Nephron progenitor cell (in vitro differentiated cells): ENCODE measurements at places on chromosomes 7 and 10.
A peak's percentile ranks its signal among the peaks of the same experiment; 100 is the strongest.

- H3K27me3 ChIP-seq: peaks cover 11% of the 10 kb centered on the region
- no peak for DNase-seq
These were observed 90.2 kb upstream of the GNA12 start for GRCh38 chr7:2934211-2934731.

DNA sequence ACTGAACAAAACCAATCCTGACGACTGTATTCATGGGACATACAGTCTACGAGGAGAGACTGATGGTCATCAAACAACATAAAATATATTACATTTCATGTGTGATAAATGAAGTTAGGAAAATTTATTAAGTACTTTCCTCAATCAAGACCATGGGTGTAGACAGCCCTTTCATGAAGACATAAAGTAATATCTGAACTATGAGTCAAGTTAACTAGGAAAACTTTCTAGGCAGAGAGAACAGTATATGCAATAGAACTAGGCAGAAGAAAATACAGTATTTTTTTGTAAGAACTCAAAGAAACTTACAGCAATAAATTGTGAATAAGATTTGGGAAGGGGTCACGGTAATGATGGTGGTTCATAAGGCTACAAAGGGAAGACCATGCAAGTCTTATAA lies 112.8 kb downstream of the JMJD1C start:
- peaks cover 57% of the 10 kb centered on the region for H3K36me3 ChIP-seq
- H3K27me3 ChIP-seq: no peaks in the 10 kb centered on the region
- no peaks in the 10 kb centered on the region for H3K4me1 ChIP-seq

- no peak overlapping the region for H3K4me3 ChIP-seq
- H3K27me3 ChIP-seq: peaks cover 3% of the 10 kb centered on the region
- H3K27ac ChIP-seq: peak overlapping the region; percentile 91
- DNase-seq: no peak
These were observed 111.5 kb downstream of the CCNY start for GRCh38 chr10:35447693-35448407.

DNA sequence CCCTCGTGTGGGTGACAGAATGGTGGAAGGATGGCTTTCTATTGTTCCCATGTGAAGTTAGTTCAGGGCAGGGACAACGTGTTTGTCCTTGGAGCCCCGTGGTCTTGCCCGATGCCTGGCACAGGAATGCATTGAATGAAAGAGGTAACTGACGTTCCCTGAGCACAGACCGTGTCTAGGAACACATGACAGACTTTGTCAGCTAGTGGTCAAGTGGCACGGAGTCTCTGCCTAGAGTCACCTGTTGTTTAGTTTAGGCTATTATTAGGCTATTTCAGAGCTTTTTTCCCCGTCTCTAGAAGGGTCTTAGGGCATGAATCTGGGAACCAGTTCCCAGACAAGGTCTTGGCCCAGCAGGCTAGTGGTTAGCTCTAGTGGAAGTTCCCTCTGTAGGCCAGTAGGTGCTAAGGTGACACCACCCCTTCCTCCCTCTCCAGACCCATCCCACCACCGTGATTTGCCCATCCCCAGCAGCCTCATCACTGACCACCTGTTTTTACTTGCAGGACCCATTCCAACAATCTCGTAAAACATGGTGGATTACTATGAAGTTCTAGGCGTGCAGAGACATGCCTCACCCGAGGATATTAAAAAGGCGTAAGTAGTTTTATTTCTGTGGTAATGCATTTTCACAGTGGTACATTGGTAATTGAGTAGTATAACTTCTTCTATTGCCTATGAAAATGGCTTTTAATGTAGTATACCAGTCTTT lies 21.4 kb downstream of the DNAJB6 start:
- no peaks in the 10 kb centered on the region for H3K27me3 ChIP-seq
- DNase-seq: no peak
- no peak overlapping the region for H3K4me3 ChIP-seq
- H3K27ac ChIP-seq: peak overlapping the region; percentile 81
- peaks cover 63% of the 10 kb centered on the region for H3K4me1 ChIP-seq

GRCh38 chr10:132671228-132672154 lies 114.5 kb downstream of the NKX6-2 start:
- H3K36me3 ChIP-seq: peaks cover 22% of the 10 kb centered on the region
- no peak overlapping the region for H3K4me3 ChIP-seq
- DNase-seq: no peak

DNA sequence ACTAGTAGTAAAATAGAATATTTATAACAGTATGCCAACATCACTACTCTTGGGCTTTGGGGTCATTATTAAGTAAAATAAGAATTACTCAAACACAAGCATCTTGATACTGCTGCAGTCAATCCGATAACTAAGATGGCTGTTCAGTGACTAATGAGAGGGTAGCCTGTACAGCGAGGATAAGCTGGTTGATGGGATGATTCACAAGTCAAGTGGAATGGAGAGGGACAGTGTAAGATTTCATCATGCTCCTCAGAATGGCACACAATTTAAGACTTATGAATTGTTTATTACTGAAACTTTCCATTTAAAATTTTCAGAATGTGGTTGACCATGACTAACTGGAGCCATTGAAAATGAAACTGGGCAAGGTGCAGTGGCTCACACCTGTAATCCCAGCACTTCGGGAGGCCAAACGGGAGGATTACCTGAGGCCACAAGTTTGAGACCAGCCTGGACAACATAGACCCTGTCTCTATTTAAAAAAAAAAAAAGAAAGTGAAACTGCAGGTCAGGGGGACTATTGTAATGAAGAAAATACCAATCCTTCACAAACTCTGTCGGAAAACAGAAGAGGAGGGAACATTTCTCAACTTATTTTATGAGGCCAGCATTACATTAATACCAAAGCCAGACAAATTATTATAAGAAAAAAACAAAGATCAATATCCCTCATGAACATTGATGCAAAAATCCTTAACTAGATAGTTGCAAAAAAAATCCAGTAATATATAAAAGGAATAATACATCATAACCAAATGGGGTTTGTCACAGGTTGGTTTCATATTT lies 11.2 kb downstream of the AVL9 start:
- H3K27me3 ChIP-seq: no peaks in the 10 kb centered on the region
- H3K4me1 ChIP-seq: no peaks in the 10 kb centered on the region
- no peak for DNase-seq
- no peak overlapping the region for H3K27ac ChIP-seq
- no peak overlapping the region for H3K4me3 ChIP-seq
- H3K36me3 ChIP-seq: peaks cover 81% of the 10 kb centered on the region

- H3K27ac ChIP-seq: peak overlapping the region; percentile 98
- peaks cover 83% of the 10 kb centered on the region for H3K4me1 ChIP-seq
- peaks cover 5% of the 10 kb centered on the region for H3K27me3 ChIP-seq
- no peak for DNase-seq
- peak overlapping the region; percentile 68 for H3K4me3 ChIP-seq
These were observed 1.8 kb downstream of the UFSP1 start for GRCh38 chr7:100887516-100888290.

DNA sequence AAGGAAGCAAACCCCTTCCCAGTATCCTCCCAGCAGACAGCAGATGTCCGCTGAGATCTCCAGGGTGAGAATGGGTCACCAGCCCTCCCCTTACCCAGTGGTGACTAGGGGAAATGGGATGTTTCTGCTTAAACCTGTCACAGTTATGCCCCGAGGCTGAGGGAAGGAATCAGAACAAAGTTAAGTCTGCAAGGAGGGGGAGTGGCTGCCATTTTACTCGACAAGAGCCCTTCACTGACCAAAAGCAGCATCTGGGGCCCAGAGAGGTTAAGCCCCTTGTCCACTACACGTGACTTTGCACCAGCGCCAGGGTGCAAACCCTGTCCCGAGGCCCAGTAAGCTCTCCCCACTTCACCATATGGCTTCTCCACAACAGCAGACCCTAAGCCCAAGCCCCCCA lies 4.6 kb upstream of the NANOS1 start:
- H3K36me3 ChIP-seq: no peaks in the 10 kb centered on the region
- H3K4me1 ChIP-seq: peaks cover 21% of the 10 kb centered on the region
- peaks cover 25% of the 10 kb centered on the region for H3K27me3 ChIP-seq
- H3K27ac ChIP-seq: no peak overlapping the region

DNA sequence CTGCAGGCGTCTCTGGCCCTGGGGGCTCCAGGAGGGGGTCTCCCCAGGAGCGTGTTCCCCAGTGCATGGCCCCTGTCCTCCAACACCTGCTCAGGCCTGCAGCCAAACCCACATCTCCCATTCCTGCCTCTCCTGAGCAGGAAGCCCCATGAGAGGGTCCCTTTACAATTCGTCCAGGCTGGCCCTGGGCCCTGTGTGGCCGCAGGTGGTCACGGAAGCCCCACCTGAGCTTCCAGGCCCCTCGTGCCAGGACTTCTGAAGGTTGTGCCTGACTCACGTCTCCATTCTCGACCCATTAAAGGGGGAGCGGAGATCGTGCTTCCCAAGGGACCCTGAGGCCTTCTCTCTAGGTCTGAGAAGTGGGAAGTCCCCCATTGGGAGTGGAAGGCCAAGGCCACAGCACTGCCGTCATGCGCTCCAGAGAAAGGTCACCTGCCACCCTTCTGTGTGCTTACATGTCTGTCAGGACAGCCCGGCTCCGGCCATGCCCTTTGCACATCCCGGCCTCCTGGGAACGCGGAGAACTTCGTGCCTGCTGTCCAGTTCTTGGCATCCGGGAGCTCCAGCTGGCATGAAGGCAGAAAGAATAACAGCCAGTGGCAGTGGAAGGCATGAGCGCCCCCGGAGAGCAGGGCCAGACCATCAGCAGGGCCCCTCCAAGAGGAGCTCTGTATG lies 382.3 kb downstream of the DNAJB6 start:
- H3K27ac ChIP-seq: no peak overlapping the region
- peaks cover 29% of the 10 kb centered on the region for H3K27me3 ChIP-seq
- H3K4me1 ChIP-seq: no peaks in the 10 kb centered on the region
- no peak overlapping the region for H3K4me3 ChIP-seq
- no peak for DNase-seq

GRCh38 chr7:150400008-150400787 lies 21.1 kb downstream of the ZNF775 start:
- no peak for DNase-seq
- H3K36me3 ChIP-seq: peaks cover 19% of the 10 kb centered on the region
- H3K4me1 ChIP-seq: peaks cover 79% of the 10 kb centered on the region
- H3K27me3 ChIP-seq: no peaks in the 10 kb centered on the region
- peak overlapping the region; percentile 32 for H3K27ac ChIP-seq

GRCh38 chr7:833601-834258 lies 1.5 kb downstream of the SUN1 start:
- peak overlapping the region; percentile 32 for H3K4me3 ChIP-seq
- H3K27ac ChIP-seq: peak overlapping the region; percentile 89
- no peak for DNase-seq
- no peaks in the 10 kb centered on the region for H3K27me3 ChIP-seq

DNA sequence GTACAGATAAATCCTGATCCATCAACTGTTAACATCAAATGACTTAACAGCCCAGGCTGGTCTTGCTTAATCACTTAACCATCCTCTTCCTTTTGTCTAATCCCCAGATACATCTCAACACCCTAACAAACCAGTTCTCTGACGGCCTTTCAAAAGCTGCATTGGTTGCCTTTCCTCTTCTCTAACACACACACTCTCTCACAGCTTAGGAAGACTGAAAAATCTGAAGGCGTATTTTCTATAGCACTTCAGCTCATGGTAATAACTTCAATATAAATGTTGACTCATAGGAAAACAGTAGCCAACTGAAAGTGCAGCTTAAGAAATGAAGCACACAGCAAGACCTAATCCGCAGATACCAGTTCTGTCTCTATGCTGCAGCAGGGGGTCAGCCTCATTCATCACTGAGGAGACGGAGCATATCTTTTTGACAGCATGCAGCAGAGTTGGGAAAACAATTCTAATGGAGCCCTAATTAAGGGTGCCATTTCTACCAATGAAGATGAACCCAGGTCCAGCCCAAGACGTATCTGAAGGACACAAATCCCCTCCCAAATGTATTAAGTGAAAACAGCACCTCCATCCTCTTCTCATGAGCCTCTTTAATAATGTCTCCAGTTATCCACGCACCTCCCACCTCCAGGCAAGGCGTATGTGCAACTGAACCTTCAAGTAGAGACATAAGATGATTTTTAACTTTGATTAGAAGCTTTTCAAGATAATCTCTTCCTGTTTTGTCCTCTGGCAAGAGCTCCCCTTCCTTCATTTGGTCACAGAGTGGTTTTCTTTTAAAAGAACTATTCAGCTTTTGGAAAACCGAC lies 211.7 kb upstream of the NFE2L3 start:
- peaks cover 21% of the 10 kb centered on the region for H3K4me1 ChIP-seq
- H3K36me3 ChIP-seq: no peaks in the 10 kb centered on the region
- DNase-seq: no peak
- H3K4me3 ChIP-seq: no peak overlapping the region
- H3K27me3 ChIP-seq: peaks cover 5% of the 10 kb centered on the region
- no peak overlapping the region for H3K27ac ChIP-seq

- peaks cover 39% of the 10 kb centered on the region for H3K36me3 ChIP-seq
- no peak overlapping the region for H3K4me3 ChIP-seq
- H3K4me1 ChIP-seq: peaks cover 32% of the 10 kb centered on the region
- no peak for DNase-seq
- H3K27me3 ChIP-seq: peaks cover 24% of the 10 kb centered on the region
These were observed 657 bp downstream of the ECHDC3 start for GRCh38 chr10:11742779-11743298.

GRCh38 chr7:123929107-123929506 lies 4.1 kb downstream of the SPAM1 start:
- peaks cover 3% of the 10 kb centered on the region for H3K27me3 ChIP-seq
- H3K4me1 ChIP-seq: no peaks in the 10 kb centered on the region
- no peak for DNase-seq
- H3K4me3 ChIP-seq: no peak overlapping the region

GRCh38 chr10:35378541-35379210 lies 42.4 kb downstream of the CCNY start:
- peaks cover 8% of the 10 kb centered on the region for H3K36me3 ChIP-seq
- no peaks in the 10 kb centered on the region for H3K27me3 ChIP-seq
- peak overlapping the region; percentile 33 for H3K4me3 ChIP-seq
- H3K4me1 ChIP-seq: peaks cover 43% of the 10 kb centered on the region

DNA sequence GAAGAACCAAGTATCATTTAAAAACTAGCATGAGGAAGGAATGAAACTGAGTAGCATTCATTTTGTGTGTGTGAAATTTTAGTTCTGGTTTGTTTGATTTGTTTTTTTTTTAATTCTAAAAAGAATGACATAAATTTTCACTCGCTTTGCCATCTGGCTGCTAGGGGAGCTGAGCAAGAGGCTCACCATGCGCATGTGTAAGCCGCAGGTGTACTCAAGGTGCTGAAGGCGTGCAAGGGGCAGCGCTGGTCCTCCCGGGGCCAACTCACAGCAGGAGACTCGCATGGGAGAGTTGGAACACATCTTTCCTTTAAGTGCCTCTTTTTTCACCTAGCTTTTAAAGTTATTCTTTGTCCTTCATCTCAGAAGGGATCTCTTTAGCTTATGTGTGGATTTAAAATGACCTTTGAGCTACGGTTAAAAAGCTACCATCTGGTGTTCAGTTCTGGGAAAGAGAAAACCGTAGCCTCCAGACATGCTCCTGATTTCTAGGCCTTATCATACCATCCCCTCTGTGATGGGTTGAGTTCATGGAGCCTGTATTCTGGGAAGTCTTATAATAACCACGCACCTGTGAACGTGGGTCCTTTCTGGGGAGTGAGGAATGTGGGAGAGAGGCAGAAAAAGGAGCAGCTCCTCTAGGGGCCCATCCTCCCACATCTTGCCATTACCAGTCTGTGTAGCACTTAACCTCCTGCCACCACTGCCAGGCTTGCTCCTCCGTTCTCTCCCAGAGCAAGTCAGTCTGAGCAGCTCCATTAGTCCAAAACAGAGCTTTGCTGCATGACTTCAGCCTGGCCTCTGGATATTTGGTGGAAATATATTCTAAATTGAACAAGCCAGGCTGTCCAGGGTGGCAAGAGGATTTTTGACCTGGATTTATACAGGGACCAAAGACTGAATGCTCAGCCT lies 61.9 kb downstream of the KLHDC10 start:
- no peak for DNase-seq
- H3K36me3 ChIP-seq: peaks cover 79% of the 10 kb centered on the region
- H3K4me3 ChIP-seq: no peak overlapping the region
- peaks cover 16% of the 10 kb centered on the region for H3K4me1 ChIP-seq
- H3K27ac ChIP-seq: peak overlapping the region; percentile 55

GRCh38 chr10:132640326-132641125 lies 102.9 kb downstream of the INPP5A start:
- H3K27ac ChIP-seq: no peak overlapping the region
- no peak overlapping the region for H3K4me3 ChIP-seq
- peaks cover 14% of the 10 kb centered on the region for H3K36me3 ChIP-seq
- DNase-seq: no peak
- peaks cover 30% of the 10 kb centered on the region for H3K4me1 ChIP-seq
